AG04449 (cell line): ENCODE measurements at places on chromosomes 4 and X.

GRCh38 chr4:47686294-47686872, 151.5 kb downstream of the CORIN start:
- no peak for DNase-seq

DNA sequence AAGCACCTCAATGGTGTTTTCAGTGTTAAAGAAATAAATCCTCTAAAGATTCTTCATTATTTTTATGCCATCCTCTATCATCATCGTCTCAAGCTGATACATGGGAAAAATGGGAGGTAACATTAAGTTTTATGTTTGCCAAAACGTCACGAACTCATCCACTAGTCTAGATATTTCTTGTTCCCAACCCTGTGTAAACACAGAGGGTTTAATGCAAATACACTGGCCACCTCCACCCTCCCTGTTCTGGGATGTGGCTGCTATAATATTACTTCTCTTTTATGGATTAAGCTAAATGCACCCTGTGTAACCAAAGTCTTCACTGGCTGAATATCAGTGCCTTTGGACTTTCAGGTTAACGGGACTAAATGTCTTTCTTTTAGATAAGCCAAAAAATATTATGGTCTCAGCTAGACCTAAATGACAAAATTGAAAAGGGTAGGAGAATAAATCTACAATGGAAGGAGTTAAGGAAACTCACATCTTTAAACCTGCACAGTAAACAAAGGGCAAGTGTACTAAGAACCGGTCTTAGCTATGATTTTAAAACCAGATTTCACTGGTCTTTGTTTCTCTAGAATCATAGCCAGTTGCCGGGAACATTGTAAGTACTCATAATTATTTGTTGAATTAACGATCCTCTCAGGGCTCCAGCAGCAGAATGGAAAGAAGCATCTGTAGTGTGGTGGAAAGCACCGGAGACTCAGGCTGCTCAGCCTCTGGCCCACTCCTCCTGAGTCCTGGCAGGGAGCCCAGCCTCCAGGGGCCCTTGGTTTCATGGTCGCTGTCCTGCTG, 103.5 kb upstream of the NOCT start:
- no peak for DNase-seq

DNA sequence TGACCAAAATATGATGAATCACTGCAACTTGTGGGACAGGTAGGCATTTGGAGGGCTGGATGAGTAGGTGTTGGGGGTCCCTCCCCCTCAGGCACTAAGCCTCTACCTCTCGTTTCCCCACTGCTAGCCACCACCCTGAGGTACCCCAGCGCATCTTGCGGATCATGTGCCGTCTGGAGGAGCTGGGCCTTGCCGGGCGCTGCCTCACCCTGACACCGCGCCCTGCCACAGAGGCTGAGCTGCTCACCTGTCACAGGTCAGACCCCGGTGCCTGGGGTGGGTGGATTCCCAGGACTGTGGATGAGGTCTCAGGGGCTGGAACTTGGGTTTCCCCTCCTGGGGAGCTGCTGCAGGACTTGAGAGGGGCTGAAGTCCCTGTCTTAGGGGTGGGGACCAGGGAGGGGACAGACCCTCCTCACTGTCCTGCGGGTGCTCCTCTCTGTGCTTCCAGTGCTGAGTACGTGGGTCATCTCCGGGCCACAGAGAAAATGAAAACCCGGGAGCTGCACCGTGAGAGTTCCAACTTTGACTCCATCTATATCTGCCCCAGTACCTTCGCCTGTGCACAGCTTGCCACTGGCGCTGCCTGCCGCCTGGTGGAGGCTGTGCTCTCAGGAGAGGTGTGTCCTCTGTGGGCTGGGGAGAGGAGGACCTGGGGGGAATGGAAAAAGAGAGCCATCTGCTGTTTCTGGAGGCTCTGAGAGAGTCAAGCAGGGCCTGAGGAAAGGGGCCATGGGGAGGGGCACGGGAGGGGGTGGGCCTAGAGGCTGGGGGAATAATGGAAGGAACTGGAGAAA, 10.1 kb upstream of the ERAS start:
- no peak for DNase-seq

DNA sequence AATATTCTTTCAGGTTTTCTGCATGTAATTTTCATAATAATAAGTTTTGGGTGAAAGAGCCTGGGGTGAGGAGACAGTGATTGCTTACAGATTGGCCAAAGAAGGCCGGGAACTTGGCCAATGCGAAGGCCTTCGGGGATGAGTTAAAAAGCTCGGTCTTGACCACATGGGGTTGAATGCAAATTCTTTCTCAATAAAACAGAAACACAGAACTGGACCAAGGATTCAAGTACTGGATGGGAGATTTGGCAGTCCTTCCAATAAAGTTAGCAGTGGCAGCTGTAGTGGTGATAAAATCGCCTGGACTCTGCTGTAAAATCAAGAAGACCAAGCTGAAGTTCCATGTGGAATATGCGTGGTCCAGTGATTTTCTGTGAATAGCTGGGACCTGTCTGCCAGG, 282.2 kb upstream of the KLF3 start:
- no peak for DNase-seq

DNA sequence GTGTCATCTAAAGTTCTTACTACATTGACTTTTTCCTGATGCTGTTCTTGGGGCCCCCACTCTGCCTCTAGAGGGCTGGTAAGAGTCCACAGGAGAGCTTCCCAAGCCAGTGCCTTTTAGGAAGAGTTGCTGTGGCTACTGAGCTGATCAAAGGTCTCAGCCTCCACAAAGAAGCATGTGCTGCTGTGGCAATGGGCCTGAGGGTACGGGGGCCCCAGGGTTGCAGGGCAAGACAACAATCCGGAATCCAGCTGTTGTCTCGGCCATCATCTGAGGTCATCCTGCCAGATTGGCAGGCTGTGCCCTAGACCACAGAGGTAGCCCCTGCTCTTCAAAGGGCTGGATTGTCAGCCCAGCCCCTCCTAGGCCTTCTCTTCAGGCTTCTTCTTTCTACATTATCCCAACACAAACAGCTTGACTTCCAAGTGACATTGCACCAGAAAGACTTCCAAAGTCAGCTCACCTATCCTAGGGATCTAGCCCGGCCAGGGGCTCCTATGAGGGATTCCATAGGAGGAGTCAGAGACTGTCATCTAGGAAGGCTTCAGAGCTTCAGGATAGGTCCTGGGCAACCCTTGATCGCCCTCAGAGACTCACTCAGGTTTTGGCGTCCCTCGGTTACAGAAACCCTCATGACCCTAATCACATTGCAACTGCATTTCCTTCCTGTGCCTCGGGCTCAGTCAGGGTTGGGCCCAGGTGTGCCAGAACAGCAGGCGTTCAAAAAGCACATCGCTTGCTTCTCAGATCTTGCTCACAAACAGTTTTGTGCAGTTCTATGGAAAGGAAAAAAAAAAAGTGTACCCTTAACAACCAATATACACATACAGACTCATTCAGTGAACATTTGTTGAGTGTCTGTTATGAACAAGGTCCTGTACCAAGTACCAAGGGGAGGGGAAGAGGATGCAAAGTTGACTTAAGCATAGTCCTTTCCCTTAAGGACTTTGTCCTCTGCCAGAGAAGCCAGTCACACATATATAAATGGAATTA, 27.8 kb downstream of the SLC25A5 start:
- no peak for DNase-seq
